ENCODE measurements at places on chromosomes 2 and 18. TPM values are rescaled to one million over a fixed set of nuclear protein-coding genes. Genes with fewer than 3 reads are reported as not detected.

DNA sequence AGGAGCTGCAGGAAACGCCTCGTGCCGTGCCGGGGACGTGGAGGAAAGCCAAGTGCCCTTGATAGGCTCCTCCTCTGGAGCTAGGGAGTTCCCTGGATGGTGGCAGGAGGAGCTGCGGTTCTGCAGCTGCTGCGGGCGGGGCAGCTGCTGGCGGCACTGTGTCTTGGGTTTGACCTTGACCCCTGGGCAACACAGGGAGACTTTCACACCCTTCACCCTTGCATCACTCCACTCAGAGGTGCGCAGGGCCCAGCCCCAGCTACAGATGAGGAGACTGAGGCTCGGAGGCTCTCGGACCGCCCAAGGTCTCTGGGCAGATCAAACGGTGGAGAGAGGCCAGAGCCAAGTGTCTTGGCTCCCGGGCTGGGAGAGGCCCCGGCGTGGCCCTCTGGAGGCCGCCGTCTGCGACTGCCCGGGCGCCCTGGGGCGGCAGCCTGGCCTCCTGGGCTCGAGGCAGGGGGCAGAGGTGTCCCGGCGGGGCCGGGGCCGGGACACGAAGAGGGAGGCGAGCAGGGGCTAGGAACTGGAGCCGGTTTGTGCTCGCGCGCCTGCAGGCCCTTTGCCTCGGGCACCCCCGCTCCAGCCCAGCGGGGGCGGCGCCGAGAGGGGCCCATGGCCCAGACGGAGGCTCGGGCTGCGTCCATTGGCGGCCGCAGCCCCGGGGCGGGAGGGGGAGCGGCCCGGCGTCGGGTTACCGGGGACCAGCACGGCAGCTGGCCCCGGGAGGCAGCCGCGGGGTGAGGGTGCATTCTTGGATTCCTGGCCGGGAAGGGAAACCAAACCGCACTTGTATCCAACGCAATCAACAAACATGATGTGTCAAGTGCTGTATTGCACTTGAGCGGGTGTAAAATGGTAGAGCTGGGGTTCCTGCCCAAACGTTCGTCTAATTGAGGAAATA lies 129.6 kb upstream of the SLC1A4 start:
- DNase-seq, result peak; percentile 97

The ALLC gene
- total RNA-seq, result not detected

The SNRPD1 gene
- 7.2 TPM for total RNA-seq

The CFAP65 gene
- not detected for total RNA-seq

GRCh38 chr2:189276277-189276676 lies 96.7 kb upstream of the COL5A2 start:
- DNase-seq, result no peak

GRCh38 chr18:9283791-9284190 lies 50.8 kb upstream of the TWSG1 start:
- DNase-seq, result no peak

DNA sequence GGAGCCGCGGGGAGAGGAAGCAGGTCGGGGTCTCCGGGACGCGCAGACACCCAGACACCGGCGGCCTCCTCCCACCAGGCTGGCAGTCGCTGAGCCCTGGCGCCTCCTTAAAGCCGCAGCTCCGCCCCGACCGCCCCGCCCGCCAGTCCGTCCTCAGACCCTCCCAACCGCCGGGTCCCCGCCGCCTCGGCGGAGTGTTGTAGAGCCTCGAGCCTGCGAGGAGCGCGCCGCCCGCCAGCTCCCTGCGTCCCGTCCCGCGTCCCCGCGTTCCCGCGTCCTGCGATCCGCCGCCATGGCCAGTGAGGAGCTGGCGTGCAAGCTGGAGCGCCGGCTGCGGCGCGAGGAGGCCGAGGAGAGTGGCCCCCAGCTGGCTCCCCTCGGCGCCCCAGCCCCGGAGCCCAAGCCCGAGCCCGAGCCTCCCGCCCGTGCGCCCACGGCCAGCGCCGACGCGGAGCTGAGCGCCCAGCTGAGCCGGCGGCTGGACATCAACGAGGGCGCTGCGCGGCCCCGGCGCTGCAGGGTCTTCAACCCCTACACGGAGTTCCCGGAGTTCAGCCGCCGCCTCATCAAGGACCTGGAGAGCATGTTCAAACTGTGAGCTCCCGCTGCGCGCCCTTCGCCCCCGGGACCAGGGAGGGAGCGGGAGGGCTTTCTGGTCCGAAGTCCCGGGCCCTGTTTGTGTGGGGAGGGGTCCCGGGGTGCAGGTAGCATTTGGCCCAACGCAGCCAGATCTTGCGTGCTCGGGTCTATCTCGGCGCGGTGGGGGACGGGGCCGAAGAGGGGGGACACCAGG lies at the start of gene EFHD1:
TSS of gene EFHD1 (plus strand) at position 192 of the 793 bp plus-strand sequence. CDS start at position 293, 101 bp downstream.
- peak; percentile 91 for DNase-seq

DNA sequence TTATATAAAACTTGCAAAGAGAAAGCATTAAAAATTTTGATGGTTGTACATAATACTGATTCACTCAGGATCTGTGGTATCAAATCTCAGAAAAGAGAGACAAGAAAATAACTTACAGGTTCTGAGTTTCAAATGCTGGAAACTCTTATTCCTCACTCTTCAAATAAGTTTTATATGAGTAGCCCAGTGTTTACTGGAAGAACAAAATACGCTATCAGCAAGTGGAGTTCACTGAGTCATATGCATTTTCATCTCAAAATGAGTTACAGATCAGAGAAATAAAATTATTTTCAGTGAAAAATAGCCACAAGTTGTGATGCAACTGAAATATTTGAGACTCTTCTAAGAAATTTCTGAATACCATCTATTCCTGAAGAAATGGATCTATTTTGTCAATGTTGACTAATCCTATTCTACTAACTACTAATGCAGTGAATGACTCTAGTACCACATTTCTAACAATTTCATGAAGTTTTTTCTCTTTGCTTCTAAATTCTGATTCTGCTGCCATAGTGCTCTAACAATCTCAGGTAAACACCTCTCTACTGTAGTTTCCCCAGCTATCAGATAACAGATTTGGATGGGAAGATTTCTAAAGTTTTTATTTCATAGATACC lies 391.7 kb downstream of the ZEB2 start:
- DNase-seq, result no peak

- no peak for DNase-seq
These were observed 10.2 kb downstream of the KIF5C start for GRCh38 chr2:148885209-148885608.

GRCh38 chr2:215427585-215427984 lies 8.3 kb downstream of the FN1 start:
- DNase-seq, result no peak

DNA sequence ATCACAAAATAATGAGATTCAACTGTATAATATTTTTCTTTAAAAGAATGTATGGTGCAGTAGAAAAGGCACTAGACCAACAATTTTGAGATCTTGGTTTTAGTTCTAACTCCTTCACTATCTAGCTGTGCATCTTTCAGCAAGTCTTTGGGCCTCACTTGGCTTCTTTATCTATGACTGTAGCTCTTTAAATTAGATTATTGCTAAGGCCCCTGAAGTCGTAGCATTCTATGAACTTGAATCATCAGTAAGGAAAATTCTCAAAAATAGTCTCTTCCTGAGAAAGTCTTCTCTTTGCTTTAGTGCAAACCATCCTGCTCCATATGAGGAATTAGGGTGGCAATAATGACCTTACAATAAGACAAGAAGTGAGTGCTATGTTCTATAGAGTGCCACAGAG lies 140.4 kb downstream of the FTCDNL1 start:
- DNase-seq, result no peak

The SRD5A2 gene
- total RNA-seq, result not detected

- DNase-seq, result no peak
These were observed 36.2 kb downstream of the KDM3A start for GRCh38 chr2:86477349-86477748.

DNA sequence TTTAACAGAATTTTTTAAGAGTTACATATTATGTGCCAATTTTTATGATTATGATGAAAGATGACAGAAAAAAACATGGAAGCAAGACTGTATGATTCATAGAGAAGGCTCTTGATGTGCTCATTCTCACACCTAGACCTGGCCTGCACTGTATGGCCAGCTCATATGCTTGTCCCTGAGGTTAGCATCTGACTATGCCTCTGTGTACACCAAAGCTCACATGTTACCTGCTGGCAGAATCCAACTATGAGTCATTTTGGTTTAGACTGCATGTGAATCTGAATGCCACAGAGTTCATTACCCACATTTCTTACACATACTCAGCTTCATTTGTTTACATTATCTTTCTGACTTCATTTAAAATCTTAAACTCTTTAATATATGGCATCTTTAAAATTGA lies 139.0 kb downstream of the DSC3 start:
- DNase-seq, result no peak

DNA sequence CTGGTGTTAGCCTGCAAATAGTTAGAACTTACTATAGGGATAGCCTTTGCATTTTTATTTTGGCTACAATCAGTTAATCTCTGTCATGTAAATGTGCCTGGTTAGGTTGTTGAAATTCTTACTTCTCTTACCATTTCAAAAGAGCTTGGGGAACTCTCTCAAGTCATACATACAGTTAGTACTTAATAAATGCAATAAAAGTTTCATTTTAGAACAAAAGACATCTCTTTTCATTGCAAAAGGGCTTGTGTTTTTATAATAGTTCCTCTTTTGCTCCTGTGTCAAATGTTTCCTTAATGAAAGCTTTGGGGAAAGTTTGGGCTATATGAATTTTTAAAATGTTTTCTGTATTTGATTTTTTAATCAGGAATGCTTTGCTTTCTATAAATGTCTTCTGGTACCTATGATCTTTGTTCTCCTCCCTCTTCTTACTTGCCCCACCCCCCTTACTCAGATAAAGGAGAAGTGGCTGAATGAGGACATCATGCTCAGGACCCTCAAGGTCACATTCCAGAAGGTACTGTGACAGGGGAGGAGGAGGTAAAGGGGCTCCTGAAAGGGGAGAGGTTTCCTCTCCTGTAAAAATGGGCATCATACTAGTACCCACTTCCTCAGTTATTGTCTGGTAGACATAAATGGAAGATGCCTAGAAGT lies 13.6 kb downstream of the PTPN18 start:
- DNase-seq, result no peak

DNA sequence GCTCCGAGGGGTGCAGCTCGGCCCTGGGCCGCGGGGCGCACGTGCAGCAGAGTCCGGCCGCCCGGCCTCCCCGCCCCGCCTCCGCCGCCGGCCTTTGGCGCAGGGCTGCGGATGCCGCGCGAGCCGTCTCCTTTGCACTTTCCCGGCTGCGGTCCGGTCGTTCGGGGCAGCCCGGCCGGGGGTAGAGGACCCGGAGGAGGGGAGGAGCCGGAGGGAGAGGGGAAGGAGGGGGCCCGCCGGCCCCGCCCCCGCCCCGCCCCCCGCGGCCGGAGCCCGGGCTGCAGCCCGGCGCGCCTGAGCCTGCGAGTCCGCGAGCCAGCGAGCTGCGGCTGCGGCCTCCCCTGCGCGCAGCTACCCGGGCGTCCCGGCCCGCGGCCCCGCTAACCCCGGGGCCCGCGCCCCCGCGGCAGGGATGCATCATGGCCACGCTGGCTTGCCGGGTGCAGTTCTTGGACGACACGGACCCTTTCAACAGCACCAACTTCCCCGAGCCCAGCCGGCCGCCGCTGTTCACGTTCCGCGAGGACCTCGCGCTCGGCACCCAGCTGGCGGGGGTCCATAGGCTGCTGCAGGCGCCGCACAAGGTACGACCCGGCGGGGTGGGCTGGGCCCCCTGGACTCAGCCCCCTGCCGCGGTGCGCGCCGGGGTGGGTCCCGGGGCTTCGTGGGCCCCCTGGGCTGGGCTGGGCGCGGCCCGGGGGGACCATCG lies at the start of gene FHOD3:
TSS of gene FHOD3 (plus strand) at position 297 of the 709 bp plus-strand sequence. CDS start at position 420, 123 bp downstream.
- DNase-seq, result peak; percentile 76

- DNase-seq, result no peak
These were observed 3.7 kb downstream of the ADNP2 start for GRCh38 chr18:80112624-80113248.

The CLIP4 gene
- 68.5 TPM for total RNA-seq

DNA sequence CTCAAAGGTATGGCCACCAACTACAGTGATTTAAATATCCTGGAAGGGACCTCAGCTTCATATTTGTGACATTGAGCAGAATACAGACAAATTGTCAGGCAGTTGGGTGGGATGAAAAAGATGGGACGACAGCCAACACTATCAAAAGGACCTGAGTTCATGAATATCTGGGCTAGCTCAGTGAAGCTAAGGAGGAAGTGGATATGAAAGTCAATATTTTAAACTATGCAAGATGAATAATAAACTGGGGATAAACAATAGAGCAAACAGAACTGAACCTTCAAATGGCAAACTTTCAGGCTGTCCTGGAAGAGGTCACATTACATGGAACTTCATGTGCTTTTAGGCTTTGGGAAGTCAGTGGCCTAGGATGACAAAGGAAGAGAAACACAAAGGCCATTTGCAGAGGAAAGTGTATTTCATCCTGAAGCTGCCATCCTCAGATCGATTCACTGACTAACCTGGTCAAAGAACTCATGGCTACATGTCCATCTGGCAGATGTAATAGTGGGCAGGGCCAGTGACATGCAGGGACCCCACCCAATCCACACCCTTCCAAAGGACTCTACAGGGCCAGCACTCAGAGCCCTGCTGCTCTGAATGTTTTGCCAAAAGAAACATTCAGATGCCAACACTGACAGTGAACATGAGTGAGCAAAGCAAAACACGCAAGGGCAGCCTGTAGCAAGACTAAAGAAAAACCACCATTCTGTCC lies 175.7 kb downstream of the ETAA1 start:
- no peak for DNase-seq

- no peak for DNase-seq
These were observed 34.2 kb downstream of the MRPL35 start for GRCh38 chr2:86233436-86233835.

GRCh38 chr18:6010284-6010683 lies 115.0 kb upstream of the TMEM200C start:
- DNase-seq, result no peak

DNA sequence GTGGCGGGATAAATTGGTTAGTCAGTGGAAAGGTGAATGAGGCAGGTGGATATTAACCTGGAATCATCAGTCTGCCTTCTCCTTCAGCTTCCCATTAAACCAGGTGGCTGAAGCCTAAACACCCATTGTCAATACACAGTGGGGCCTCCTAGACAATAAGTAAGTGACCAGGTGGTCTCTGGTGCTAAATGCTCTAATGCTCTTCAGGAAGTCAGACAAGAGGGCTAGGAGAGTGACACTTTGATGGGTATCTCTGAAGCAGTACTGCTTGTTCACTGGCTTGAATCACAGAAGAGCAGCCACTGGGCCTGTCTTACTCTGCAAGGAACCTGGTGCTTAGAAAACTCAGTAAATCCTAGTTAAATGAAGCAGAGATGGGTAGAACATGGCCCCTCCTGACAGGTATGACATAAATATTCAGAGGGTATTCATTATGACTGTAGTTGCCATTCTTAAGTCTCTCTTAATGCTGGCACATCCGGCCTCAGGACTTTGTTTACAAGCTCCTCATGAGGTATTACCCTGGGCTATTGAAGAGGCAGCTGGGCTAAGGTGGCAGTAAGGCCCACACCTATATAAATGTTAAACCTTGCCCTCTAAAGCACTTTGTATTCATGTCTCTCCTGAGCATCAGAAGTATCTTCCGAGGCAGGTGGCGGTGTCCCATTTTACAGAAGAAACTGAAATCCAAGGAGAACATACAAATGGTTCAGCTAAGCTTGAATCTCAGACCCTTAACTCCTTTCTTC lies 104.9 kb downstream of the NCK2 start:
- DNase-seq, result no peak

DNA sequence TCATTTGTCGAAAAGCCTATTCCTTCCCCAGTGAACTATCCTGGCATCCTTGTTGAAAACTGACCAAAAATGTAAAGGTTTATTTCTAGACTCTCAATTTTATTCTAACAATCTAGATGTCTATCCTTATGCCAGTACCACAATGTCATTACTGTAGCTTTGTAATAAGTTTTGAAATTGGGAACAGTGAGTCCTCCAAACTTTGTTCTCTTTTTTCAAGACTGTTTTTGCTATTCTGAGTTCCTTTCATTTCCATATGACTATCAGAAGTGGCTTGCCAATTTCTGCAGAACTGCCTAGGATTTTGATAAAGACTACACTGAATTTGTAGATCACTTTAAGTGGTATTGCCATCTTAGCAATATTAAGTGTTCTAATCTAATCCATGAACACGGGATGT lies 9.7 kb downstream of the STARD7 start:
- DNase-seq, result no peak

Measured in sigmoid colon (tissue), 7 donors.